Astrocyte (in vitro differentiated cells and primary cell): ENCODE measurements at places on chromosomes 7 and 10. TPM values are rescaled to one million over a fixed set of nuclear protein-coding genes. Genes with fewer than 3 reads are reported as not detected.

LIPF gene
- not detected in 2 replicates for total RNA-seq

- no peak overlapping the region for H3K27ac ChIP-seq
- DNase-seq = no peak
- H3K4me3 ChIP-seq = no peak overlapping the region
- H3K36me3 ChIP-seq = no peaks in the 10 kb centered on the region
- peaks cover 2% of the 10 kb centered on the region for H3K27me3 ChIP-seq
- H3K4me1 ChIP-seq = no peaks in the 10 kb centered on the region
Observed at GRCh38 chr7:8143151-8143874, 118.7 kb downstream of the ICA1 start.

DNA sequence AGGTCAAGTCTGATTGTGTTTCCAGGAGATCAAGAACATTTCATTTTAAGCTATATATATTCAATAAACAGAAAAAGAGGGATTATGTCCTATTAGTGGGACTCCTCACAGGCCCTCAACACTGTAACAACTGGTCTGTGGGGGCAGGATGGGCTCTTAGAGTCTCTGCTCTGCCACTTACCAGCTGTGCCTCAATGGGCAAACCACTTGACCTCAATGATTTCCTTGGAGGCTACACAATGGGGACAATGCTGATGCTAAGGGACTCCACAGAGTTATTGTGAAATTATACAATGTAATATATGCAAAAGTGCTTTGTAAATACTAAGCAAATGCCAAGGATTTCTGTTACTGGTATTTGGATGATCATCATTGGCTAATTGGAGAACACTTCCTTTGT is 33.2 kb upstream of the MXI1 start:
- no peaks in the 10 kb centered on the region for H3K4me1 ChIP-seq
- DNase-seq = no peak
- no peak overlapping the region for H3K27ac ChIP-seq
- no peak overlapping the region for H3K4me3 ChIP-seq
- H3K27me3 ChIP-seq = peaks cover 11% of the 10 kb centered on the region

DNA sequence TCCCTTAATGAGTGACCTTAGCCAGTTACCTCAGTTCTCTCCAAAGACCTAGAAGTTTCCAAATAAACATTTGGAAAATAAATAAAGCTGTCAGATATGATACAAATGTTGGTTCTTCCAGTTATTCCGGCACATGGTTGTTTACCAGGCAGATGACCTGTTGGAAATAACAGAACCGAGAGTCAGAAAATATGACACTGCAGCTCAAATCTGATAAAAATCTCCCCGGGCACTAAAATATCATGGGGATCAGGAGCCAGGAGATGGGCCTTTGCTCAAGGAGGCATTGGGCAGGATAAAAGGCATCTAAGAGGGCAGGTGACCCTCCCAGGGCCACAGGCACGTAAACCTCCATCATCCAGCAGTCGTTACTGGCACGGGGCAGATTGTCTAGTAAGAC is 164.0 kb upstream of the LYZL1 start:
- H3K27me3 ChIP-seq = peaks cover 4% of the 10 kb centered on the region
- no peak overlapping the region for H3K4me3 ChIP-seq
- no peak overlapping the region for H3K27ac ChIP-seq
- no peak for DNase-seq
- no peaks in the 10 kb centered on the region for H3K36me3 ChIP-seq

NOC3L gene
- 20.2 and 21.6 TPM in 2 replicates for total RNA-seq

DNA sequence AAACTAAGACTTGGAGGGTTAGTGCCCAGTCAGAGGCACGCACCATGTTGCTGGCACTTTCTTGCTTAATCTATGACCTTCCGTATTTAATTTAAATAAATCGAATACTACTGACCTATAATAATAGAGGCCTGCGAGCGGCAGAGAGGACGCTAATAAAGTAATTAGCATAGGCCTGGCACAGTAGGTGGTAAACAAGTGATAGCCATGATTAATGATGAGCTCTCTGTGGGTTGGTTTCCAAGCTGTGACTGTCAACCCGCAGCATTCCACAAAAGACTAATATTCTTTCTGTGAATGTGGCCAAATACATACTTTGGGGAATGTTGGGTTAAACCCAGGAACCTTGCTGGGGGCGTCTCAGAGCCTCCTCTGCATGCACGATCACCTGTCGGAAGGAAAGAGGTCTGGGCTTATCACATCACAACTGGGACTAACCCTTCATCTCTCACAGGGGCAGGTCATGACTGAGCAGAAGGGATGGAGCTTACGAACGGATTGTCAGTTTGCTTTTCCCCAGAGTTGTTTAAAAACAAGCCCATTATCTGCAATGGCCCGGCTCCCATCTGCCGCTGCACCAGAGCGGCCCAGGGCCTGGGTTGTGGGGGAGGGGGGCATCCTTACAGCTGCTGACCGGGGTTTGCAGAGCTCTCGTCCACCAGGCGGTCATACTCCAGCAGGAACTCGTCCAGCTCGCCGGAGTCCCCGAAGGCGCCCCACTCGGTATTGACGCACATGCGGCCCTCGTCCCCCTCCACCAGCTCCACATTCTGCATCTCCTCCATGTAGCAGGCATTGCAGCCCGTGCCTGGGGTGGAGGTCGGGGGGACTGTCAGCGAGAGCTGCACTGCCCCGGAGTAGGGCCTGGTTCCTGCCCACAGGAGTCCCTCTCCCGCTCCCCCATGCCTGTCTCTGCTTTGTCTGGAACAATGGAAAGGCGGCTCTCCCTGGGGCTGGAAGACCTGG is 6.2 kb upstream of the MYL7 start:
- H3K36me3 ChIP-seq = no peaks in the 10 kb centered on the region
- no peak for DNase-seq
- H3K4me1 ChIP-seq = peaks cover 6% of the 10 kb centered on the region
- H3K27ac ChIP-seq = no peak overlapping the region
- H3K27me3 ChIP-seq = peaks cover 5% of the 10 kb centered on the region

CPA2 gene
- total RNA-seq = not detected in 2 replicates

IFIT1 gene
- total RNA-seq = 335 and 375 TPM in 2 replicates

DNA sequence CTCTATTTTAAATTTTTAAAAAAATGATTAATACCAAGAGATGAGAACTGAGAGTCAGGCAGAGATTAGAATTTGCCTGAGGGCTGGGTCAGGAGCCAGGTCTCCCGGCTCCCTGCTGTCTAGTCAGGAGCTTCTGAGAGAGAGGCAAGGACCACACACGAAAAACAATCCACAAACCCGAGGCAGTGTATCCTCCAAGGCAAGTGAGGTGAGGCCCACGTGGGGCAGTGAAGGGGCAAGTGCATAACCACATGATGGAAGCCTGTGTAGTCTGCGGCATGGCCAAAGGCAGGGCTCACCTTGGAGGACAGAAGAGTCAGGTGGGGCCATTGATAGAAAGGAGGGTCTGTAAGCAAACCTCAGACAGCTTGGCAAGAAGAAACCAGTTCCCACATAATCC is 541.2 kb upstream of the FOXK1 start:
- H3K4me1 ChIP-seq = no peaks in the 10 kb centered on the region
- no peaks in the 10 kb centered on the region for H3K36me3 ChIP-seq
- no peak overlapping the region for H3K4me3 ChIP-seq
- DNase-seq = no peak
- H3K27ac ChIP-seq = no peak overlapping the region

DPYSL4 gene
- 25.8 and 26.1 TPM in 2 replicates for total RNA-seq

GPR146 gene
- total RNA-seq = 1.7 and 3.4 TPM in 2 replicates

HABP2 gene
- not detected in 2 replicates for total RNA-seq

DNA sequence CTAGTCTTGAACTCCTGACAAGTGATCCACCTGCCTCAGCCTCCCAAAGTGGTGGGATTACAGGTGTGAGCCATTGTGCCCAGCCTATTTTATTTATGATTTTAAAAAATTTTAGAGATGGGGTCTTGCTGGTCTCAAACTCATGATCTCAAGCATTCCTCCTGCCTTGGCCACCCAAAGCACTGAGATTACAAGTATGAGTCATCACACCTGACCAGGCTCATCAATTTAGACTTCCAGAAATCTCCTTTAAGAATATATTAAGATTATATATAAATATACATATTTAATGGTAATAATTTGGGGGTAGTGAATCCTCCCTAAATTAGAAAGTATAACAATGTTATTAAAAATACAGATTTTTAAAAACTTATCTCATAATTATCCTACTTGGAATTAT is 29.1 kb downstream of the LAMB1 start:
- no peak overlapping the region for H3K27ac ChIP-seq
- DNase-seq = no peak
- H3K36me3 ChIP-seq = peaks cover 88% of the 10 kb centered on the region
- peaks cover 16% of the 10 kb centered on the region for H3K4me1 ChIP-seq

DNA sequence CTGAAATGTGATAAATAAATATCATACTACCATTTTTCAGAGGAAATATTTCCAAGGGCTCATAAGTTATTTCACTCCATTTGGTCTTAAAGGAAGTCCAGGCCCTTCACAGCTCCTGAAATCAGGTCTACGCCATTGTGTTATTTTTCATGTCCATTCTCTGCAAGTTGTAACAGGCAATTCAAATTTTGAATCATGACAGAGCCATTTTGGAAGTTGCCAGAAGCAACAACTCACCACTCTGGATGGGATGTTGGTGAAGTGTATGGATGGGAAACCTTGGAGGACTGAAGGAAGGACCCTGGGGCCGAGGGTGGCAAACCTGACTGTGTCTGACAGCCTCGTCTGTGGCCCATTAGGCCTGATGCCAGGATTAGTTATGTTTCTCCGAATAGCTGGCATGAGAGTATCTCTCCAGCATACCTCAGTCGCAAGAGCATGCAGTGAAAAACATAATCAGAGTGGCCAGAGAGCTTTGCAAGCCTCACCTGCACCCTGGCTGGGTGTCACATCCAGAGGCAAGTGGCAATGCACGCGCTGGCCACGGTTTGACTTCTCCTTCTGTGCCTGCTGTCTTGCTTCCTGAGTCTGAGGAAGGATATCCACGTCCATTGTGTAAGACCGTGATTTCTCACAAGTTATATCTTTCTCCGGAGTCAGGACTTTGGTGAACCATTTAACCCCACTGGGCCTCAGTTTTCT is 87.1 kb downstream of the NRP1 start:
- peaks cover 47% of the 10 kb centered on the region for H3K36me3 ChIP-seq
- H3K4me1 ChIP-seq = peaks cover 19% of the 10 kb centered on the region
- H3K4me3 ChIP-seq = no peak overlapping the region
- no peaks in the 10 kb centered on the region for H3K27me3 ChIP-seq
- DNase-seq = no peak
